ENCODE measurements at places on chromosomes 5 and 9.

DNA sequence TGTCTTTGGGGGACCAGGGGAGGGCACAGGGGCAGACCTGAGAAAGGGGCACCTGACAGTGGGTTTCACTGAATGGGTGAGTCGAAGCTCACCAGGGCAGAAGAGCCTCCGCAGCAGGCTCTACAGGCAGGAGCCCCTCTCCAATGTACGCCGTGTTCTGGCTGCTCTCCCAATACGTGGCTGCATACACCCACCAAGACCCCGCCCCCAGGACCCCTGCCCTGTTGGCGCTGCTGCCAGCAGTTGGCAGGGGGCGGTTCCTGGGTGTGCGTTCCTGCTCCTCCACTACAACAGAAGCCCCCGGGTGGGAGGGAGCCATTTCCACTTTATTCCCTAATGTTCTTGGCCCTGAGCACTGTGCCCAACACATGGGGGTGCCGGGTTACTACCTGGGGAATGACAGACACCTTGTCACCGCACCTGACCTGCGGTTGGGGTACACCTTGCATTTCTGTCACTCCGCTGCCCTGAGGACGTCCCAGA is 30.3 kb downstream of the SARDH start:
- DNase-seq, result no peak

- no peak for DNase-seq
Measured at GRCh38 chr5:119398727-119399466, 43.1 kb downstream of the TNFAIP8 start.

- no peak for DNase-seq
Measured at GRCh38 chr9:6855860-6856259, 98.1 kb downstream of the KDM4C start.

DNA sequence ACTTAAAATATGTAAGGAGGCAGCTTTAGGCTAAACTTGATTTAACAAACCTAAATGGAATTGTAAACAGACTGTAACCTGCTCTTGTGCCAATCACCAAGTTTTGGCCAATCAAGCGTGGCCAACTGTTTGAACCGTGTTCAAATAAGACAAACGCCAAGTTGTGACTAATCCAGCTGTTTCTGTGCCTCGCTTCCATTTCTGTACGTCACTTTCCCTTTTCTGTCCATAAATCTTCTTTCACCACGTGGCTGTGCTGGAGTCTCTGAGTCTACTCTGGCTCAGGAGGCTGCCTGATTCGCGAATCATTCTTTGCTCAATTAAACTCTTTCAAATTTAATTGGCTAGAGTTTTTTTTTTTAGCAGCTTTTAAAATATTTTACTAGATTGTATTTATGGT is 71.3 kb downstream of the LIX1 start:
- DNase-seq, result no peak

DNA sequence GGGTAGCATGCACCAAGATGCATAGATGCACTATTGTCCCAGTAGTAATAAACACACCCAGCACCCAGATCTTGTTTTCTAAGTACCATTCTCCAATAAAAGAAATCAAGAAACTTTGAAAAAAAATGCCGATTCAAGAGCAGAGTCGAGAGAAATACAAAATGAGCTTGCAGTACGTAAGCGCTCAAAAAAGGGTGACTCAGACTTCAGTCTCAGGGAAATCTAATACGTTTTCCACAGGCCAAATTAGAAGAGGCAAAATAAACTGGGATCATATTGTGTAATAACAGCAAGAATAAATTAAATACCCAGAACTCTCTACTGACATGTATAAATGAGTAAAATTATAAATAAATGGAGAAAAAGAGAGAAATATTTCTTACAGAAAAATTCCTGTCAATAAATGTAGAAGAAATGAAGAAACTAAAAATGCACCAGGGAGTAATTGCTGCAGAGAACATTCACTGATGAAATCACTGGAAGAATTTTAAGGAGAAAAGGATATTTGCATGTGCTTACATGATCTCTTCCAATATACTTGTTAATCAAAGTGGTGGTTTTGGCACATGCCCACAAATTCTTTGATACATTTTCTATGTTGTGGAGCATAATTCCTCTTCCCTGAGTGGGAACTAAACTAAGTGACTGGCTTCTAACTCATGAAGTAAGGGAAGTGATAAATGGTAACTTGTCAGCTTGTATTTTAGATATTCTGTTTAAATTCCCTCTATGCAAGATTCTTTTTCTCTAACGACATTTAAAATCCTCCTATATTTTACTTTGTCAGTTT is 567.6 kb upstream of the ADAMTS16 start:
- DNase-seq, result no peak

GRCh38 chr5:53777864-53778618 is 217.6 kb downstream of the NDUFS4 start:
- no peak for DNase-seq

DNA sequence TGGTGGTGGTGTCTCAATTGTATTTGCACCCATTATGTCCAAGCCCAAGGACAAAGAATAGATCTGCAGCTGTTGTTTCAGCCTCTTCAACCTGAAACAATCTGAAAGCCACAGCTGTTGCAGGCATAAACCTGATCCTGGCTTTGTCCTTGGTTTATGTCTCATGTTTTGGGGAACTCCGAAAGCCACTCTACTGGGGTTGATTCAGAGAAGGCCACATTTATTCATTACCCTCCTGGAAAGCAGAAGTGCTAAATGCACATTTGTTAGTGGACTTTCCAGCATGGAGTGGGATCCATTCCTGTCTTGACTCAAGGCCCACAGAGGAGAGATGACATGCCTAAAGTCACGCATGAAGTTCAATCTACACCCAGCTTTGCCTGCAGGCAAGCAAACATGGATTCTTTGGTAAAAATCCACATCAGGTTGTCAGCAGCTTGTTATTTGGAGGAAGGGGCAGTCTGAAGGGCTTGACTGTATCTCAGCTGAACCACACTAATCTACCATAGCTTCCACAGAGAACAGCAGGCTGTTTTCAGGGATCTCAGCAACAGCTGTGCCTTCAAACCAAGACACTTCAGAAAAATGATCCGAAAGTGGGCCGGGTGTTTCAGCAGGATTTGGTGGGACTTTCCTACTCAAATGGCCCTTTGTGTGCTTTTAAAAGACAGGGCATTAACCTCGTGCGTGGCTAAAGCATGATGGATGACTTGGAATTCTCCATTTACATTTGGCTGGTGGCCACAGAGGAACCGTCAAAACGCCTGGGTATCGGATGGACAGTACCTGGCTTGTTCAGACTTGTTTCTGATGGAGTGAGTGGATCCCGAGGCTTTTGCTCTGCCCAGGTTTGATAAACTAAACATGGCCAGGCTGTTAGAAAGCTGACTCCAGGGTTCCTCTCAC is 36.2 kb upstream of the ADAM19 start:
- DNase-seq, result no peak

DNA sequence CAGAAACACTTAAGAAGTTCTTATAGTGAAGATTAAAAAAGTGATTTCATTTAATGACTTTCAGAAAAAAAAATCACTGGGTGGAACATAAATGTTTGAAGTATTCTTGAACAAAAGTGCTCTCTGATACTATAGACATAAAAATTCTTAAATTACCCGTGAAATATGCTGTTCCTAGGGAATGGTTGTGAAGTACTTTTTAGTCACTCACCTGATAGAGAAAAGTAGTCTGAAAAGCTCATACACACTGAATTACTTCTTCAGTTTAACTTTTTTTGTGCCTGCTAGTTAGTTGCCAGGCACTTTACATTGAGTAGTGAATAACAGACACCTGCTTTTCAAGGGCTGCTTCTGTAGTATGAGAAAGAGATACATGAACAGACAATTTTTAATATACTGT is 78.0 kb downstream of the SH3GL2 start:
- DNase-seq, result no peak

DNA sequence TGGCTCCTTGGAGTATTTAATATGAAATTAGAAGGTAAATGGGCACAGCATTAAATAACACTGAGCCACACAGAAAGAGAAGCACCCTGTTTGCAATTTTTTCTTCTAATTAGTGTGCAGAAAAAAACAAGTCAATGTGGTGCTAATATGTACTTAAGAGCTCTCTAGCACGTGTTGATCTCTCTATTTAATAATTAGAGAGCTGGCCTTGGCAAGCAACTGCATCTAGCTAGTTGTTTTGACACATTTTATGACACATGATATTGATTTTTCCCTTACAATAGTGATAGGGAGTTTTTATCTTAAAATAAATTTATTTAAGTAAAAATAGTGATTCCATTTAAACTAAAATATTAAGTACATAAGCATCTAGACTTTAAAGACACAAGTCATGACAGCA is 54.5 kb upstream of the NUDT12 start:
- no peak for DNase-seq

DNA sequence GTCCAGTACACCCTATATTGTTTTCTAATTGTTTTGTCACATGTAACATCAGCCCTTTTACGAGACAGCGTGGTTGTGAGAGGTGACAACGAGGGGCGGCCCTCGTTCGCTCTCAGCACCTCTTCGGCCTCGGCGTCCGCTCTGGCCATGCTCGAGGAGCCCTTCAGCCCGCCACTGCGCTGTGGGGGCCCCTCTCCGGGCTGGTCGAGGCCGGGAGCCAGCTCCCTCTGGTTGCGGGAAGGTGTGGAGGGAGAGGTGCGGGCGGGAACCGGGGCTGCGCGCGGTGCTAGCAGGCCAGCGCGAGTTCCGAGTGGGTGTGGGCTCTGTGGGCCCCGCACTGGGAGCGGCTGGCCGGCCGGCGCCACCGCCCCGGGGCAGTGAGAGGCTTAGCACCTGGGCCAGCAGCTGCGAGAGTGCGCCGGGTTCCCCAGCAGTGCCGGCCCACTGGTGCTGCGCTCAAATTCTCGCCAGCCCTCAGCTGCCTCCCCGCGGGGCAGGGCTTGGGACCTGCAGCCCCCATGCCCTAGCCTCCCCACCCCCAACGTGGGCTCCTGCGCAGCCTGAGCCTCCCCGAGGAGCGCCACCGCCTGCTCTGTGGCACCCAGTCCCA is 145.0 kb downstream of the PSAT1 start:
- DNase-seq, result no peak
